Anterior cingulate cortex (tissue), 58 donors: ENCODE measurements at places on chromosomes 11 and 22.
A peak's percentile ranks its signal among the peaks of the same experiment; 100 is the strongest.

- no peak for DNase-seq
Measured at GRCh38 chr22:26865021-26865420, 207.6 kb downstream of the MIAT start.

DNA sequence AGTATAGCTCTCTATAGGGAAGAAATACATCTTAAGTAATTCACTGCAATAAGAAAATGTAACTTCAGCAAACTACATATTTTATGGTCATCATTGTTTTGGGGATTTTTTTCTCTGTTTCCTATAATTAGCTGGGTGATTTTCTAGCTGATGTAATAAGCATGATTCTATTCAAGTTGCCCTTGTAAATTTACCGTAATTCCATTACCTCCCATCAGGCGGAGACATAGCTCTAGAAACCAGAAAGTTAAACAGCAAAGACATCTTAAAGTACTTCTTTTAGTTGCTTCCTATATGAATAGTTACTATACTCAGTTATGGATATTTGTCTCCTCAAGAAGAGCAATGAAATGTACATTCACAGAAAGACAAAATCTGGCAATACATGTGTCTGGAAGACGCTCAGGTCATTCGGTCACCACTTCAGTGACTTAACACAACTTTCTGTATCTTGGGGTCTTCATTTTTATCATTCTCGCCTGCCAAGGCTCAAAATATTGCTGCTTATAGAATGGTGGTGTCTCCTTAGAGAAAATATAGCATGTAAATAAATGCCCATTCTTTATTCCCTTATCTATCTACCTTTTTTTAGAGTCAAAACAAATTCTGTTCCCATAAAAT lies 239.9 kb upstream of the ZC3H12C start:
- no peak for DNase-seq

GRCh38 chr11:12653729-12654128 lies 20.5 kb upstream of the TEAD1 start:
- DNase-seq = no peak

- no peak for DNase-seq
Measured at GRCh38 chr11:79193663-79194310, 247.0 kb downstream of the TENM4 start.

- peak; percentile 41 for DNase-seq
Measured at GRCh38 chr11:62909107-62909894, 11.9 kb downstream of the CHRM1 start.

DNA sequence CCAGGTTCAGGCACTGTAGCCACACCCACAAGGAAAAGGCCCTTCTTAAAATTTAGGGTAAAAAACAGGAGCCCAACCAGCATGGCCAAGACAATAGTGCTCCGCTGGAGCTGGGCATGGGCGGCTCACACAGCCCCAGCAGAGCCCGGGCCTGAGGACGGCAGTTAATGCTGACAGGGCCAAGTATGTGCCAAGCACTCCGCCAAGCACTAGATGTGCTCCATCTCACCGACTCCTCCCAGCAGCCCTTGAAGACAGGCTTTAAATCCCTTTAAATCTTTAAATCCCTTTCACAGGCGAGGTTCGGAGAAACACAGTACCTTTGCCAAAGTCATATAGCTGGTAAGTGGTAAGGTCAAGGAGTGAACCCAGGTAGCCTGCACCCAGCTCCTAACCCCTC lies 4.8 kb downstream of the ARFGAP2 start:
- no peak for DNase-seq

DNA sequence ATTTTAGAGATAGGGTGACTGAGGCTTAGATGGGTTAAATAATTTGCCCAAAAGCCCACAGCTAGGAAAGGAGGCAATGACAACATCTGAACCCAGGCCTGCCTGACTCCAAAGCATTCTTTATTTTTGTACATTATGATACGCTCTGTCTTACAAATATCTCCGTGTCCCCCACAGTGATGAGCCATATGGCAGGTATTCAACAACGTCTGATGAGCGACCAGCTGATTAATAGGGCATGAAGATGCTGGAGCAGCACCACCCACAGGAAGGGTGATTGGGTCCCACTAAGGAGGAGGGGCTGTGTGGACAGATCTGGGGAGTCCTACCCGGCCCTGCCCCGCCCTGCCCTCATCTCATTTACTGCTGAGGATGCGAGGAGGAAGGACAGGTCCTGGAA lies 380.6 kb downstream of the CADM1 start:
- no peak for DNase-seq

- DNase-seq = no peak
Measured at GRCh38 chr11:134358165-134358855, 26.5 kb downstream of the GLB1L2 start.

DNA sequence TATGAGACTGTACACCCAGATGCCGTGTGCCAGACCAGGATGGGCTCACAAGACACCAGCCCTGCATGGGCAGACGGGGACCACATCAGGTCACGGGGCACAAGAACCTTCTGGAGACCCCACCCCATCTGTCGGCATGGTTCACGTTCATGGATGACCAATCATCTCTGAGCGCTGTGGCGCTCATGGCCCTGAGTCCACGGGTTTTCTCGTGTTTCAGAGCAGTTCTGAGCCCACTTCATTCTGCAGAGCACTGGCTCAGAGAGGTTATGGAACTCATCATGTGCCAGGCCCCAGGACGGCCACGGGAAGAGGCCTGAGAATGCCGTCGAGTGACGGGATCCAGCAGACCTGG lies 63.0 kb upstream of the PPARA start:
- DNase-seq = no peak

- DNase-seq = no peak
Measured at GRCh38 chr11:2533587-2534133, 88.9 kb downstream of the KCNQ1 start.

DNA sequence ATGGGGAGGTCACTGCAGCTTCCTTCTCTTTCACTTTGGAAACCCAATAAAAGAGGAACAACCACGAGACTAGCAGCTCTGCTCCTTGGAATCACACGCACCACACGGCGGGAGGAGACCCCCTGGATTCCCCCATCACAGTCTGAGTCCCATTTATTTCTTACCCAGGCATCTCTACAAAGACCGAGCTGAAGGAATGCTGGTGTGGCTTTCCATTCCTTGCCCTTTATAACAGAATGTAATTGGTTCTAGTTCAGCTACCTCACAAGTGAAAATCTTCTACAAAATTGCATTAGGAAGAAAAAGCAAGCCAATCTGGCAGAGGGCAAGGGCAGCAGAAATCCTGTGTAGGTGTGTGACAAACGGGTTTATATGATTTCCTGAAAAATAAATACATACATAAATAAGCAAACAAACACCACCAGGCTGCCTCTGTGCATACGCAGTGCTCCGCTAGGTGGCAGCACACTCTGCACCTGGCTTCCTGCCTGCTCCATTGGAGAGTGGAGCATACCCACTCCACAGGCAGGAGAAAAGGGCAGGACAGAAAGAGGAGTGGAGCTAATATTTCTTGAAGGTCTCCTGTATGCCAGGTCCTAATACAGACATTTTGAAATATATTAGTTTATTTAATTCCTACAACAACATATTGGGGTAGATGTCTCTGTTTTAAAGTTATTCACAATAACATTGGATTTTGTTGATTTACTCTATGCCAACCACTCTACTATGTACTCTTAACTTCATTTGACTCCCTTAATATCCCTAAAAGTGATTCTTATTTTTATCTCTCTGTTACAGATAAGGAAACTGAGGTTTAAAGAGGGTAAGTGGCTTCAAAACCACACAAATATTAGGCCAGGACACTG lies 673.1 kb downstream of the KCNA4 start:
- peak; percentile 9 for DNase-seq
